ENCODE measurements at places on chromosomes 5 and 9. TPM values are rescaled to one million over a fixed set of nuclear protein-coding genes. Genes with fewer than 3 reads are reported as not detected.

GPR21 gene
- total RNA-seq = 1.1 TPM

SURF2 gene
- total RNA-seq = 8.8 TPM

CARTPT gene
- total RNA-seq = not detected

FBP2 gene
- total RNA-seq = not detected

ECSCR gene
- 1.8 TPM for total RNA-seq

SLCO6A1 gene
- total RNA-seq = not detected

ENTREP1 gene
- not detected for total RNA-seq

DDX31 gene
- 18.0 TPM for total RNA-seq

ANKRD18B gene
- total RNA-seq = not detected

ALDH7A1 gene
- total RNA-seq = 24.7 TPM

PCDHGA2 gene
- total RNA-seq = 4.2 TPM

EIF4EBP3 gene
- 1.5 TPM for total RNA-seq

GABBR2 gene
- 0.81 TPM for total RNA-seq

LIX1 gene
- total RNA-seq = not detected

UBE2QL1 gene
- total RNA-seq = under 0.01 TPM

ARHGAP26 gene
- total RNA-seq = 23.3 TPM

DEPDC1B gene
- total RNA-seq = 1.3 TPM

Measured in hair follicle dermal papilla cell (primary cell).